Bone marrow (tissue), 2 donors: ENCODE measurements at places on chromosomes 3 and 15.

- no peak for DNase-seq
Measured at GRCh38 chr15:66405615-66406014, 18.9 kb downstream of the MAP2K1 start.

DNA sequence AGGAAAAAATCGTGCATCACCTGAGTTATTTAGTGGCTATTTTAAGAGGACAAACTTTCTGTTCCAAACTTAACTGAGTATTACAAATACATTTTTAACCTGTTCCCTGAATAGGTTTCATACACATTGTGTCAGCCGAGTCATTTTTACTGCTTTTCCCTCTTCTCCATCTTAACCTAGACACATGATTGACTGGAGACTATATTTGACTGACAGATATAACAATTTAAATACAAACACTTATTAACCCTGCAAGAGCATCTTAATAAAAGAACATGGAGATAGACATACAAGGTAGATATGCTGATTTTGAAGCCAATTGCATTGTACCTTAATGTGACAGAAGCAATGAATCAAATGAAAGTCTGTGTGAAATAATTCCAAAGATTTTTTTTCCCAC is 810.5 kb upstream of the ARPP21 start:
- no peak for DNase-seq

- peak; percentile 92 for DNase-seq
Measured at GRCh38 chr3:149339931-149340309, 6.5 kb upstream of the TM4SF18 start.

- DNase-seq, result no peak
Measured at GRCh38 chr15:39198044-39199000, 382.6 kb upstream of the THBS1 start.

- no peak for DNase-seq
Measured at GRCh38 chr3:195001961-195002861, 268.7 kb downstream of the XXYLT1 start.

DNA sequence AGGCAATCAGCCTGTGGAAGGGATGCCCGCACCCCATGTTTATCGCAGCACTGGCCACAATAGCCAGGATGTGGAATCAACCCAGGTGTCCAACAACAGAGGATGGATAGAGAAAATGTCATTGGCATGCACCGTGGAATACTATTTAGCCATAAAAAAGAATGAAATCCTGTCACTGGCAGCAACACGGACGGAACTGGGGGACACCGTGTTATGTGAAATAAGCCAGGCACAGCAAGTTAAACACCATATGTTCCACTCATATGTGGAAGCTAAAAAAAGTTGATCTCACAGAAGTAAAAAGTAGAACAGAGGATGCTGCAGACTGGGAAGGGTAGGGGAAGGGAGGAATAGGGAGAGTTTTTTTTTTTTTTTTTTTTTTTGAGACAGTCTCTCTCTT is 15.6 kb downstream of the MELTF start:
- no peak for DNase-seq

DNA sequence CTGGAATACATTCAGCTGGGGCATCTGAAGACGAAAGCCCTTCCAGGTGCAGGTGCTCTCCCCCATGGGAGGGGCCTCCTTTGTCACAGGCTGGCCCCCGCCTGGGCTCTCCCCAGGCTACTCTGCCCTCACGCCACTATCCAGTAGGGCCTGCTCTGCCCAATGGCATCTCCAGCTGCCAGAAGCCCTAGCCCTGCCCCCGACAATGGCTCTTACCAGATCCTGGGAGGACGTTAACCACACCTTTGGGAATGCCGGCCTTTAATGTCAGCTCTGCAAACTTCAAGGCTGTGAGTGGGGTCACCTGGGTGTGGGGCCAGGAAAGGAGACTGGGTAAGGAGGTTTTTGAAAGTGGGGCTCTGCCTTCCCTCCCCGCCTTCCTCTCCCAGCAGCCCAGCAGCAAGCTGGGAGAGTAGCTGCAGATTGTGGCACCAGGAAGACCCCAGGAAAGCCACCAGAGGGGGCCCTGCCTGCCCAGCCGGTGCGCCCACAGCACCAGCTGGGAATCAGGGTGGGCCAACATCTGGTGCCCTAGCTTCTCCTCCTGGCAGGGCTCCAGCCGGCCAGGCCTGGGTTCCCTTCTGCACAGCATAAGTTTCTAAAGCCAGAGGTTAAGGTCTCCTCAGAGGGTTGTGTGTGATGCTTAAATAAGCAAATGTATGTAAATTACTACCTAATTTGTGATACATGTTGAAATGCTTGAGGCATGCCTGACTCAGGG is 40.4 kb upstream of the SLC41A3 start:
- no peak for DNase-seq

- DNase-seq, result no peak
Measured at GRCh38 chr3:25567388-25567787, 97.3 kb downstream of the TOP2B start.

DNA sequence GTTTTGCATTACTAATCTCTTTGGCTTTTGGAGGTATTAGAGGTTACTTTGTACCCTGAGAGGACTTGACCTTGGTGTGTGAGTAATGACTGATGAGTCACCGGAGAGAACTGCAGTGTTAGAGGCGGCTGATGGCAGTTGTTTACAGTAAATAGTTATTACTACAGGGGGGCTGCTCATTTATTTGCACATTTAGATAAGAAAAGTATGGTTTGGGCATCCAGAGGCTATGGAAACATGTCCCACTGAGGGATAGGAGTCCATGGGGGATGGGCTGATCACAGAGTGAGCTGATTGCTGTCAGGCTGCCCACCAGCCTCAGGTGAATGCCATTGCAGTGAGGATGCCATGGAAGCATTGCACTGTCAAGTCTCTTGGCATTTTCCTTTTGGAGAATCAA is 17.3 kb upstream of the STAC start:
- no peak for DNase-seq

- no peak for DNase-seq
Measured at GRCh38 chr3:168251371-168251770, 155.6 kb upstream of the GOLIM4 start.

- no peak for DNase-seq
Measured at GRCh38 chr15:38829086-38829485, 264.5 kb upstream of the RASGRP1 start.

DNA sequence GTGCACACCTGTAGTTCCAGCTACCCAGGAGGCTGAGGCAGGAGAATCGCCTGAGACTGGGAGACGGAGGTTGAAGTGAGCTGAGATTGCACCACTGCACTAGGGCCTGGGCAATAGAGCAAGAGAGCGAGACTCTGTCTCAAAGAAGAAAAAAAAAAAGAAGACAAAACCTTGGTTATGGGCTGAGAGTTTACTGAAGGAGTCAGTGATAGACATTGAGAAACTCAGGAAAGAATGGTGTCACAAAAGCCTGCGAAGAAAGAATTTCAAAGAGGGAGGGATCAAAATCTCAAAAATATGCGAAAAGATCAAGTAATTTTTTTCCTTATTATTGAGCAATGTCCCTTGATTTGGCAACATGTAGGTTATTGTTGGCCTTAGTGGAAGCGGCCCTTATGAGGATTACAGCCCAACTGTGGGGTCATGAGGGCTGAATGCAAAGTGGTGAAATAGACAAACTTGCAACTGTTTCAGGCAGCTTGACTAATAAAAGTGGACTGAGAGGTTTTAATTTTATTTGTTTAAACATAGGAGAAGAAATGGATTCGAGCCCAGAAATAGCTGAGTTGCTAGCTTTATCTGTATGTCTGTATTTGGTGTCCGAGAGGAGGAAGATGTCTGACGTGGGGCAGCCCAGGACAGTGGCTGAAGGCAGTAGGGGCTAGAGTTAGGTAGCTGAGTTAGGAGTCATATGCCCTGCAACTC is 18.8 kb upstream of the CELF6 start:
- DNase-seq, result no peak

GRCh38 chr3:40885430-40885829 is 313.9 kb upstream of the CTNNB1 start:
- no peak for DNase-seq

DNA sequence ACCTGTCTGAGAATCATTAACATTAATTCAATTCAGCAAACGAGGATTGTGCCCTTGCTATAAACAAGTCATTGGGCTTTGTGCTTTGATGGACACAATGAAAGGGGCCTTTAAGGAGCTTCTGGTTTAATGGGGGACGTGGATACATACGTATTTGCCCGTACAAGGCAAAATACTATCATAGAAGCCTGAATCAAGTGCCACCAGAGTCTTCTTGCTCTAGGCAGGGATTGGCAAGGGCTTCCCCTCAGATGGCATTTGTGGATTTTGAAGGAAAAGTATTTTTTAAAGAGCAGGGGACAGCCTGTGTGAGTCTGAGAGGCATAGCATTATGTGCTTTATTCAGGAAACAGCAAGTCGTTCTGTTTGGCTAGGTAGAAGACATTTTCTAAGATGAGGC is 83.7 kb upstream of the NEDD4 start:
- no peak for DNase-seq

- no peak for DNase-seq
Measured at GRCh38 chr3:24829011-24829581, 334.4 kb upstream of the THRB start.

DNA sequence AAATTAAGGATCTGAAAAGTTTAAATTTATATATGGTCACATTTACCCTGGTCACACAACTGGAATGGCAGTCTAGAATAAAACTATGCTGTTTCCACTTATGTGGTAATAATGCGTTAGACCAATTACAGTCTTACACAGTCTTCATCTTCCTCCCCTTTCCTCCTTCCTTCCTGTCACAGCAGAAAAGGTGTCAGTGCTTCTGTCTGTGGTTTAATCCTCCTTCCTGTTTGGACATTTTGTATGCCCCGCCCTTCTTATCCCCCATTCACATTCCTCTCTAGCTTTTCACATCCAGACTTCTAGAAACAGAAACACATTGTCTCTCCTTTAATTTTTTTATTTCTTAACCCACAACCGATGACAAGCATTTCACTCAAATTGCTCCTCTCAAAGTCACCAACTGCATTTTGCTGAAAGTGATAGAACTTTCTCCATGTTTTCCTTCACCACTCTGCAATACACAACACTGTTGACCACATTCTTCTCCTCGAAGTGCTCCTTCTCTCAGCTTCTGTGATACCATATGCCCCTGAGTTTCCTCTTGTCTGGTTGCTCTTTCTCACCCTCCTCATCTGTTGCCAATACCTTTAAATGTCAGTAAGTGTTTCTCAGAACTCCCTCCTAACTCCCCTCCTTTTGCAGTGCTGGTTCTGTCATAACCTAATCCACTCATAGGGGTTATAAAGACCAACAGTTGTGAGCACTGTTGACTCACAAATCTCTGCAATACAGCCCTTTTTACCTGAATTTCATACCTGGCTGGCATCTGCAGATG is 271.6 kb downstream of the UBE2E2 start:
- DNase-seq, result no peak

GRCh38 chr3:146589899-146590508 is 15.1 kb downstream of the PLSCR5 start:
- DNase-seq, result no peak

GRCh38 chr3:6260551-6261191 is 600.2 kb upstream of the GRM7 start:
- DNase-seq, result no peak

GRCh38 chr3:183775781-183776180 is 49.6 kb downstream of the MAP6D1 start:
- no peak for DNase-seq

GRCh38 chr3:150483226-150483625 is 63.1 kb downstream of the SERP1 start:
- no peak for DNase-seq

- no peak for DNase-seq
Measured at GRCh38 chr15:66674756-66675155, 27.3 kb upstream of the SMAD6 start.

DNA sequence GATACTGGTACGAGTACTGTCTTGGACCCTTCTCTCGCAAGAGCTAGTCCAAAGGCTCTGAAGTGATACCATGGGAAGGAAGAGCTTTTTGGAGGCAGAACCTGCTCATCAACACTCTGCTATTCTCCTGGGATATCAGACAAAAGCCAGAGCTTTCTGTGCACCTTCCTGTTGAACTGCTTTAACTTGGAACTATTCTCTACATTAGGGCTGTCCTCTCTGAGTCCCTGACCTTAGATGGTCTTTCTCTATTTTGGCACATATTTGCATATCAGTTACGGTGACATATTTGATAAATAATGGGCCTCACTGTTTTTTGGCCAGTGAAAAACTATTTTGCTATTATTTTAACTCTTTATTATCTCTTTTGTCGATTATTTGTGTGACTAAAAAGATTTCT is 146.9 kb downstream of the TIGIT start:
- DNase-seq, result no peak

- DNase-seq, result no peak
Measured at GRCh38 chr3:188756241-188756640, 415.5 kb upstream of the TPRG1 start.

DNA sequence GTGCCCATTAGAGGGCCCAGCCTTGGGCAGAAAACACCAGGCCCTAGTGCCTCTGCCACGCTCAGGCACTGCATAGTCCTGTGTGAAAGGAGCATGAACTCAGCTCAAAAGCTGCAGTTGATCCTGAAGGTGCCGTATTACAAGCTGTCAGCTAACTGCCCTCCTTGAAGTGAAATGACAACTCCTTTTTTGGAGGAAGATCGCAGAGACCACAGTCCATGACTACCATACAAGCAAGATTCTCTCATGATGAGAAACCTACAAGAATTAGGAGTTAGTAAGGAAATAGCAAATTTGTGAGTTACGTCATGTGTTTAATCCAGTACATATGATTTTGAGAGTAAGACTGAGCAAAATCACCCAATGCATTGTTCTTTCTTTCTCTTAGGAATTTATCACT is 513.9 kb upstream of the NR2F2 start:
- DNase-seq, result no peak

GRCh38 chr3:15796771-15797641 is 773 bp downstream of the ANKRD28 start:
- peak; percentile 55 for DNase-seq

- no peak for DNase-seq
Measured at GRCh38 chr3:146817704-146818103, 212.6 kb upstream of the PLSCR5 start.

DNA sequence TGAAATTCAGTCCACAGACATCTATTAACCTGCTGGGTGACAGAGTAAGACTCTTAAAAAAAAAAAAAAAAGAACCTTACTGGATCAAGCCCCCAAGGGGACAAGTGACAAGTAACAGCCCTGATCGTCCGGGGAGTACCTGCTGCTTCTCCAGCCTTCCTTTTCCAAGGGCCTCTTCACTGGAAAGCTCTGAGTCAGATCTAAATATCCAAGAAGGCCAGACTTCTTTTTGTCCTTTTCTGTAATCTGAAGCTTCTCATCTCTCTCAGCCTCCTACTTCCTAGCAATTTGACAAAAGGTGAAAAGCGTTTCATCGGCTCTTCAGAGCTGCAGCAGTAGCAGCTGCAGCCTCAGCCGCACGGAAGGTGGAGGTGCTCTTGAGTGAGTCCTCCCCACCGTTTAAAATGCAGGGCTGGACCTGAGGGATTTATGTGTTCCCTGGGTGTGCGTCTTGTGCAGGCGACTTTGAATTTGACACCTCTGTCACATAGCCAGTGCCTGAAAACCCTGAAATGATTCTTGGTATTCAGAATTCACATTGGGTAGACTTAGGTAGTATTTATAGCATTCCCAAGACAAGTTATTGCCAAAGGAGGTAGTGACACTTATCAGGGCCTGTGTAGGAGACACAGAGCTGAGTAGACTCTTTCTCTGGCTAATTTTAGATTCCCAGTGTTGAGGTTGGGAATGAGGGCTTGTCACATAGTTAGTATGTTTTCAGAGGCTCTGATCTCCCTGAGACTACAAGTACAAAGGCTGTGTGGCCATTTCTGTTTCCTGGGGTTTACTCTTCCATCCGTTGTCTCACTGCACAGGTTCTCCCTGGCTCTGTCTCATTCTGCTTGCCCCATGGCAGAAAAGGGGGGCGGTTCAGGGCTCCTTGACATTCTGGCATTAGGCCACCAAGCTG is 291.2 kb upstream of the C2CD4B start:
- no peak for DNase-seq
